ENCODE measurements at places on chromosomes 3 and 15.
A peak's percentile ranks its signal among the peaks of the same experiment; 100 is the strongest.

DNA sequence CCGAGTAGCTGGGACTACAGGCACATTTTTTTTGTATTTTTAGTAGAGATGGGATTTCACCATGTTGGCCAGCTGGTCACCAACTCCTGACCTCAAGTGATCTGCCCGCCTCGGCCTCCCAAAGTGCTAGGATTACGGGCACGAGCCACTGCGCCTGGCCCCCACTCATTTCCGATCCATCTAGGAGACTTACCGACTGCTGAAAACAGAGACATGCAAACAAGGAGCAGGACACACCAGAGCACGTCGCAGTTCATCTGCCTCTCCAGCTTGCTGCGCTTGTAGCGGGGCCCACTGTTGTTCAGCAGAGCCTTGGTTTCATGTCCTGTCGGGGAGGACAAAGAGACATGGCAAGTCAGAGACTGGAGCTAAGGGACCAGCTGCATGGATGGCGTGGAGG, 137.4 kb downstream of the ATP10A start:
- DNase-seq: no peak

DNA sequence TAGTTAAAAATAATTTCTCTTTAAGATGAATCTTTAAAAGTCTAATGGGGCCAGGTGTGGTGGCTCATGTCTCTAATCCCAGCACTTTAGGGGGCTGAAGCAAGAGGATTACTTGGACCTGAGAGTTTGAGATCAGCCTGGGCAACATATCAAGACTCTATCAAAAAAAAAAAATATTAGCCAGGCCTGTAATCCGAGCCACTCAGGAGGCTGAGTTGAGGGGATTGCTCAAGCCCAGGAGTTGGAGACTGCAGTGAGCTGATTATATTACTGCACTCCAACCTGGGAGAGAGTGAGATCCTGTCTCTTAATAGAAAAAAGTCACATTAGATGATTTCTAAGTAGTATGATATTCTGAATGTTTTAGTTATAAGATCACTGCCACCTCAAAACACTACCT, 322.0 kb upstream of the MANF start:
- DNase-seq: no peak

- DNase-seq: no peak
Measured at GRCh38 chr3:46399557-46399956, 7.3 kb downstream of the CCR5AS start.

DNA sequence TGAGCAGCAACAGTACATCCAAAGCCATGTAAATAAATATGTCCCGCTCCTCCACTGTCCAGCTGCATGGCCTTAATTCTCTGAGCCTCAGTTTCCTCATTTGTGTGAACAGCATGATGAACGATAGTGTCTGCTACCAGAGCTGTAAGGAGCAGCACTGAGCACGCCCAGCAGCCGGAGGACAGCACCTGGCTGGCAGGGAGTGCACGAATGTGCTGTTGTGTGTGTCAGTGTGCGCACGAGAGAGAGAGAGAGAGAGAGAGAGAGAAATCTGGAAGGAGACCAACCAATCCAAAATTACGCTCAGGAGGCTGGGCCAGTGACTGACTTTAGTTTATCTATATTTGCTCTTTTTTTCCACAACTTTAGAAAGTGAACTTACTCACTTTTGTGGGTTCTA, 26.6 kb upstream of the PLXNA1 start:
- DNase-seq: no peak

DNA sequence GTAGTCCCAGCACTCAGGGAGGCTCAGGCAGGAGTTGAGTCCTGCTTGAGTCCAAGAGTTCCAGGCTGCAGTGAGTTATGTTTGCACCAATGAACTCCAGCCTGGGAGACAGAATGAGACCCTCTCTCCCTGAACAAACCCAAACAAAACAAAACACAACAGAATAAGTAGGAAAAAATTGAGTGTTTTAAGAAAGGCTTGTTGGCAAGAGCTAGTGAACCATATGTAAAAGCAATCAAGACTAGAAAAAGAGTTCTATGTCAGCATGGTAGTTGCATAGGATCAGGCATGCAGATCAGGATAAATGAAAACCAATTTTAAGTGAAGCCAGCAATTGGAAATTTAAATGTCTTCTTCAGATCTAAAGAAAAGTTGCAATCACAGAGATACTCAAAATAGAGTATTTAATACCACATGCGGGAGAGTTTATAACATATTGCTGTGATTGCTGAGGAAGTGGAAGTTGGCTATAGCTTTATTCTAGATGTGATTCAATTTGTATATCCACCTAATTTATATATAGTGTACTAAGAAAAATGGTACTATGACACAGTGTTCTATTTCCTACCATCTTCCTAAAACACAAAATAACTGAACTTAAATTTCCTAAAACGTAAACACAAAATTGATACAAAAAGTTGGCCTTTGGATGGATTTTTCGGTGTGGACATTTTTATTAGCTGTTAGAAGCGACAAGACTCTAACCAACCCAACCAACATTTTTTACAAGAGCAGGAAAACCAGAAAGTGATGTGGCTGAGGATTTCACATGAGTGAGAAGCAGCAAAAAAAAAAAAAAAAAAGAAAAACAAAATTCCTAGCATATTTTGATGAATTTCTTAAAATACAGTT, 101.9 kb upstream of the ROBO1 start:
- no peak for DNase-seq

DNA sequence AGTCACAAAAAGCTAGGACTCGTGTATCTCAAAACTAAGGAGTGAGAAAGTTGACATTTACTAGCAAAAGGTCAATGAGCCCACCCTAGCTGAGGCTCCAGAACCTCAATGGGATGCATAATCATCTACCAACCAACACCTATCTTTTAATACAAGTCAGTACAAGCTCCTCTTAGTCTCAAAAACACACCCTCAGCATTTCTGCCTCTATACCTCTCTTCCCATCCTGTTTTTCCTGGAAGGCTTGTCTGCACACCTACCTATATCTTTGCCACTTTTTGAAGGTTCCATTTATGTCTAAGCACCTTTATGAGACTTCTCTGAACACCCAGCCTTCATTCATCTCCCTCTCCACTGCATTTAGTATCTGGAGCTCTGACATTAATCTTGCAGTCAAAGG, 10.0 kb downstream of the WWTR1 start:
- no peak for DNase-seq

DNA sequence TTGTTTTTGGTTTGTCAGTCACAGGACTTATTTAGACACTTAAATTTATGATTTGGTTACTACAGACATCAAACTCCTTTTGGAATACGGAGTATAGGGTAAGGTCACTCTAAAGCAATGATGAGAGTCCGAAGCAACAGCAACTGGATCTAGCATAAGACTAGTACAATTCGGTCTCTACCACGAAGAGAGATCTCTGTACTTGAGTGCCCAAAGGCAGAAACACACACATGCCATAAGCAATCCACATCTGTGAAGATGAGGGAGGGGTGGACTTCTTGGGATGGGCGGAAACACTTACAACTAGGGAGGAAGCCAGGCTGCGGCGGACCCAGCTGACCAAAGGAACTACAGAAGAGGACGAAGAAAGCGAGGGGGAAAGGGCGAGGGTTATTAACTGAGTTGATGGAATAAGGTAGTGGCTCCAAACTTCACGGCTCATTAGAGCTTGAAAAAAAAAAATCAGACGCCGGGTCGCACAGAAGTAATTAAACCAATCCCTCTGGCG, 595 bp downstream of the DPH6 start:
- no peak for DNase-seq

DNA sequence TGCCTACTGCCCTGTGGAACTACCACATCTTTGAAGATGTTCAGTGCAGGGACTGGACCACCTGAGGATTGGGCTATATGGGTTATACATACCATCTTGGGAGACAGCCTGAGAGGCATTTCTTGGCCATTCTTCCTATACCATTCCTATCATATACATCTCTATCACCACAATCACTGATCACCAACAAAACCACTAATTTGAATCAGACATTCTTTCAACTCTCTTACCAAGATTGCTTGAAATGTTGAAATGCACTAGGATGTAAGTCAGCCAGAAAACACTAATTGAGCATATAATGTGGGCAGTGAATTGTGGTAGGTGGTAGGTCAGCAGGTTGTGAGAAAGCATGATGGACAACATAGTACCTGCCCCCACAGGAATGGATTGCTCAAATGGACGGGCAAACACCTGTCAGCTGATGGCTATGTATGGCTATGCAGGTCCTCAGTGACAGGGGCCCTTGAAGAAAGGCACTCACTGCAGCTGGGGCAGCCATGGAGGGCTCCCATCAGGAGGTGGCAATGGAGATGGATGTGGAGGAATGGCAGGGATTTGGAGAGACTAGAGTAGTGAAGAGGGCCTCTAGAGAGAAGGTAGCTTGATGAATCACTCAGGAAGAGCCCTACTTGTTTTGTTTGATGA, 49.1 kb downstream of the AMOTL2 start:
- DNase-seq: no peak

GRCh38 chr3:85846940-85847339, 888.2 kb downstream of the CADM2 start:
- no peak for DNase-seq

DNA sequence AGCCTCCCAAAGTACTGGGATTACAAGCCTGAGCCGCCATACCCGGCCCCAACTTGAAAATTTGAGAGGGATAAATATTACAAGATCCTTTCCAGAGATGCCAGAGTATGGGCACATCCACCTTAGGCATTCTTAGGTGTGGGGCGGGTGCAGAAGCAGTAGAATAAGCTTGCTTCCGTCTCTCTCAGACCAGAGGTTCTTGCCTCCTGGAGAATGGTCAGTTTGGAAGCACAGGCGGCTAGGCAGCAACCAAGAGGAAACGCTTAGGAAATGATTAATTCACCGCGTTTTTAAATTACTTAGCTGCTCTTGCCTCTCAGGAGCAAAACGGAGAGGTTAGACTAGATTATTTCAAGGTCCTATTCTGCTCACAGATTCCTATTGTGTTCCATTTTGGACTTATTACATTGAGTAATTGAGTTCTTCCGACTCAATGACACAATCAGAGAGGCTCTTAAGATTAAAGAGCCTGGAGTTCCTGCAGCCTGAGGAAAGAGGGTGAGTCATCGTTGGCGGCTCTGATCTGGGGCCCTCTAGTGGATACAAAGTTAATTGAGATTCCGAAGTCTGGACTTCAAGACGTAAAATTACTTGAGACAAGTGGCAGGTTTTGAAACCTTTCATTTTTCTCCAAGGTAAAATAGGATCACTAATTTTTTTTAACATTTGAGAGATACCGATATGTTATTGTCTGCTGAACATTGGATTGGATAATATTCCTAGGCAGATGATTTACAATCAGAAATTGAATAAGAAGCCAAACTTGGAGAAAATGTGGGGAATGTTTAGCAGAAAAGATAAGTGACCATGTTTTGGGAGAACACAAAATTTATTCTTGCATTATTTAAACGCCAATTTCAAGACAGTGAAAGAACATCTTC, 5.8 kb upstream of the TOPAZ1 start:
- peak; percentile 71 for DNase-seq

GRCh38 chr3:122890077-122890719, 95.3 kb downstream of the SLC49A4 start:
- DNase-seq: no peak

DNA sequence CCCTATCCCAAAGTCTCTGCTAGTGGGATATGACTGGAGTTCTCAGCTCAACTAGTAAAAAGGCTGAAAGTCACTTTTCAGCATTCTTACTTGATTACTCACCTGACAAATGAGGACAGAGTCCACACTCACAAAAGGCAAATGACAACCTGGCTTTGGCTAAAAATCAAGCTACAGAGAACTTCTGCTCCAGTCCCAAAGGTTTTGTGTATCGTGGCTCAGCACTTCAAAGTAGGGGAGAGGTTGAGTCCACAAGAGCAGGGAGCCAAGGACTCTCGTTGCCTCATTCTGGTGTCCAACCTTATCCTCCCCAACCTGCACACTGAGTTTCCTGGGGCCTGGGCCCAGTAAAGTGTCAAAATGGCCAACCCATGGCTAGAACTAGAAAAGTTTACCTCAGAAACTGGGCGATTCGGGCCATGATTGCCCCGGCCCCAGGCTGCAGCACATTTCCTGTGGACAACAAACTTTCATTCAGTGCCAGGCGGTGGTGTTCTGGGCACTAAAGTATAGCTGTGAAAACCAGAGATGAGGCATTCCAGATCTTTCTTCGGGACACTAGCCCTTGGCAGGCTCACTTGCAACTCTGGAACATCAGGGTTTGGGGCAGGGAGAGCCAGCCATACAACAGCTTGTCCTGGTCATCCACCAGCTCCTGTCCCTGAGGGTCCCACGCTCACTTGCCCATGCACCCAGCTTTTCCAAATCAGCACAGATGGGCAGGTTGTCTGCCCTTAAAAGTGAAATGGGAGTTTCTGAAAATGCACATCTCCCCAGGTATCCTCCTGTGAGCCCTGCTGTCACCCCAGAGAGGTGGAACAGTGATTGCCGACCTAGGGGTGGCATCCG, 3.1 kb downstream of the ACAA1 start:
- no peak for DNase-seq

DNA sequence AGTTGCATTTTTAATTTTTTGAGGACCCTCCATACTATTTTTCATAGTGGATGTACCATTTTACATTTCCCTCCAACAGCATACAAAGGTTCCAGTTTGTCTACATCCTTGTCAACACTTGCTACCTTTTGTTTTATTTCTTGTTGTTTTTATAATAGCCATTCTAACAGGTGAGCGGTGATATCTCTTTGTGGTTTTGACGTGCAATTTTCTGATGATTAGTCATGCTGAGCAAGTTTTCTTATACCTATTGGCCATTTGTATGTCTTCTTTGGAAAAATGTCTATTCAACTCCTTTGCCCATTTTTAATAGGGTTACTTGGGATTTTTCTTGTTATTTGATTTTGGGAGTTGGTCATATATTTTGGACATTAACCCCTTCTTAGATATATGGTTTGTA, 187.0 kb downstream of the CDIN1 start:
- no peak for DNase-seq

GRCh38 chr3:57053122-57053521, 7.3 kb upstream of the SPATA12 start:
- no peak for DNase-seq

- DNase-seq: no peak
Measured at GRCh38 chr15:60551147-60551780, 72.3 kb upstream of the ICE2 start.

- no peak for DNase-seq
Measured at GRCh38 chr3:122772827-122773226, 20.8 kb downstream of the HSPBAP1 start.

Data from amniotic stem cell (primary cell).